ENCODE measurements at places on chromosomes 13 and 19.

- DNase-seq: no peak
Observed at GRCh38 chr19:50178859-50179537, 15.9 kb upstream of the IZUMO2 start.

DNA sequence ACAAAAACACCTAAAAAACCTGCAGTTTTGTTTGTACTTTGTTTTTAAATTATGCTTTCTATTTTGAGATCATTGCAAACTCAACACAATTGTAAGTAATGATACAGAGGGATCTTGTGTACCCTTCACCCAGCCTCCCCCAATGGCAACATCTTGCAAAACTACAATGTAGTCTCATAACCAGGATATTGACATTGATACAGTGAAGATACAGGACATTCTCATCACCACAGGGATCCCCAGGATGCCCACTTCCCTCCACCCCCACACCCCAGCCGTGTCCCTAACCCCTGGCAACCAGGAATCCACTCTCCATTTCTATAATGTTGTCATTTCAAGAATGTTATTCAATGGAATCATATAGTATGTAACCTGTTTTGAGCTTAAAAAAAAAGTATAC lies 10.3 kb upstream of the C5AR2 start:
- DNase-seq: no peak

DNA sequence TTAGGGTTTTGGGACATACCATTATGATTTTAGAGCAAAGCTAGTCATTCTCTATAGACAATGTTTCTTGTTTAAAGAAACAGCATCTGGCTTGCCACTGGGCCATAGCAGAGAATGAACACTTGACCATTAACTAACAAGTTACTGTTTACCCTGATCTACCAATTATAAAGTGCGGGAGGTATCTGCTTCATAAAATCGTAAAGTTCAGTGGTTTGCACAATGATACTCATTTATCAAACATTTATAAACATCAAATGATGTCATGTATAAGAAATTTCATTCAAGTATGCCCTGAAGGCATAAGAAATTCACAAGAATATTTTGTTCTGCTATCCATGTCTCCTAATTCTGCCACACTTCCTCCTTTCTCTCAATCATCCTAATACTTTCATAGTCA lies 139.2 kb downstream of the PCDH20 start:
- no peak for DNase-seq

GRCh38 chr13:30178976-30179375 lies 128.4 kb downstream of the KATNAL1 start:
- DNase-seq: no peak

DNA sequence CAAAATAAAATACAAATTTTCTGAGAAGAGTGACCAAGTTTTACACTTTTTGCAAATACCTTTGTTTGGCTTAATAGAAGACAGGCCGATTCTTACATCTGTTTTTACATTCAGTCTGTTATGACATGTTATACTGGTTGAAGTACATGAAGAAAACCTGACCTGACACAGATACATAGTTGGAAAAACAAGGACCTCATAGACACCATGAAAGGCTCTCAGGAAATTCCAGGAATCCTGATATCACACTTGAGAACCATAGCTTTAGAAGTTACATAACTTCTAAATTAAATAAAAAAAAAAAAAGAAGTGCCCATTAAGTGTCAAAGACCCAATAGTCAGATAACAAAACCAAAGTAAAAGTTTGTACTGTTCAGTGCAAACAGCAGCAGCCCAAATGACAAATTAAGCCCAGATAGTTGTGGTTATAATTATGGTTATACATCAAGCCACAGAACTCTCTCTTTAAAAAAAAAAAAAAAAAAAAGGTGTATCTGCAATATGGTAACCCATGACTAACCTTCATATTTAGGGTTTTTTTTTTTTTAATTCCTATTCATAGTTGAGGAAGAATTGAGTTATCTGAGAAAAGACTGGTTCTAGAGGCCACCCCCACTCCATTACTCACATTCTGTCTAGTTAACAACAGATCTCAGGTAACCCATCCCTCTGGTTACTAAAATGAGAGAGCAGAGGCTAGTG lies 19.8 kb downstream of the RBM26 start:
- DNase-seq: peak; percentile 34

- DNase-seq: no peak
Observed at GRCh38 chr13:75309981-75310580, 171.9 kb downstream of the TBC1D4 start.

DNA sequence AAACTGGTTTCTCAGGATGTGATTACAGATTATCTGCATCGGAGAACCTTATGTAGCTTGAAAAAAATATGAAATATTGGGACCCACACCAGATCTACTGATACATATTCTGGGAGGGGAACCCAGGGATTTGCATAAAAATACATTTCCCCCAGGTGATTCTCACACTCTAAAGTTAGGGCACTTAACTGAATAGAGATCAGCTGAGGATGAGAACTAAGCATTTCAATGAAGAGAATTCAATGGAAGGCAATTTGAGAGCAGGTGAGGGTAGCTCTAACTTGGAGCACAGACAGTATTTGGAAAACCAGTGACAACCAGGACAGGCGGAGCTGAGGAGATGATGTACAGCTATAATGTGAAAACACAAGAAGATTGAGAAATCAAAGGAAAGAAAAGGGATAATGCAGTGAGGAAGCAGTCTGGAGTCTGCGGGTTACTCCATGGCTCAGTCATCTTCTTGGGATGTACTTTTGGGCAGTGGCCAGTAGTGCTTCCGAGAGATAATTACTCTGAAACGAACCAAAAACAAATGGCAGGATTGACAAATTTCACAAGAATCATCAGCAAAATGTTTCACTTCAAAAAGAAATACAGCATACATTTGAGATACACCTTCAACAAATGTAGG lies 6.1 kb upstream of the OXGR1 start:
- DNase-seq: no peak

DNA sequence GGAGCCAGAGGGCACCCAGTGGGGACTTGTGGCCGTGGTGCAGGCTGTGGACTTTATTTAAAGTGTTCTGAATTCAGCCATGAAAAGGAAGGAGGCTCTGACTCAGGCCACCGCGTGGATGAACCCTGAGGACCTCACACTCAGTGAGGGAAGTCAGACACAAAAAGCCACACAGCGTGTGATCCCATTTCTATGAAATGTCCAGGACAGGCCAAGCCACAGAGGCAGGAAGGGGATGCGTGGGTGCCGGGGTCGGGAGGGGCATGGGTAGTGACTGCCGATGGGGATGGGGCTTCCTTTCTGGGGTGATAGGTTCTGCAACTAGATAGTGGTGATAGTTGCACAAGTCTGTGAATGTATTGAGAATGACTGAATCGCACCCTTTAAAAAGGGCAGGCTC lies 8.7 kb upstream of the ZBTB7A start:
- no peak for DNase-seq

DNA sequence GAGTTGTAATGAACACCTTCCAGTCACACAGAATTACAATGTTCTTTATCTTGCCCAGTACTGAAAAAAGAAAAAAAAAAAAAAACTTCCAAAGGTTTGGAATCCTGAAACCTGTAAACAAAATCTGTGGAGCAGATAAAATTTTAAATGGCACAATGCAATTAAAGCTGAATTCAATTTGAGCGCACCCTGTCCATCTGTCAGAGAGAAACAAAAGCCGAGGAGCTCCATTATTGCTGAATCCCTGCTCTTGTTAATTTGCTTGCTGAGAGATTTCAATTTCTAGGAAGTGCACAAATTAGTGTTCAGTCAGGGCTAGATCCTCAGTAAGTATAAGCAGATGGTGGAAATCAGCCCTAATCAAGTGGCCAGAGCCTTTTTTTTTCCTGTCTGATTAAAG lies 65.2 kb downstream of the DACH1 start:
- no peak for DNase-seq

Data from CD4-positive, alpha-beta T cell treated with Interleukin-1 beta for 1 hour (primary cell).